ENCODE measurements at places on chromosomes 2 and 18. TPM values are rescaled to one million over a fixed set of nuclear protein-coding genes. Genes with fewer than 3 reads are reported as not detected.

NYAP2 gene
- total RNA-seq = 8.2 TPM

ANKRD30BL gene
- total RNA-seq = 7.3 TPM

SCYGR4 gene
- not detected for total RNA-seq

GALR1 gene
- 0.16 TPM for total RNA-seq

ATAD2B gene
- total RNA-seq = 92.7 TPM

PDE6D gene
- 28.9 TPM for total RNA-seq

SPDYA gene
- 3.7 TPM for total RNA-seq

SAG gene
- total RNA-seq = 16.7 TPM

APOB gene
- 0.11 TPM for total RNA-seq

ALPG gene
- not detected for total RNA-seq

C2orf80 gene
- total RNA-seq = not detected

RGPD3 gene
- 1.3 TPM for total RNA-seq

SLC9A2 gene
- 0.49 TPM for total RNA-seq

SEPTIN10 gene
- 83.8 TPM for total RNA-seq

CELF4 gene
- 41.2 TPM for total RNA-seq

GKN1 gene
- not detected for total RNA-seq

ALK gene
- 9.5 TPM for total RNA-seq

LRATD1 gene
- total RNA-seq = 24.7 TPM

IGFBP2 gene
- total RNA-seq = 169 TPM

CRACDL gene
- 4.6 TPM for total RNA-seq

DNAH7 gene
- total RNA-seq = 6.1 TPM

GCA gene
- 32.6 TPM for total RNA-seq

PAX8 gene
- total RNA-seq = 3.7 TPM

Measured in camera-type eye (tissue), 1 donor.